CD8-positive, alpha-beta T cell (primary cell): ENCODE measurements at places on chromosomes 6 and 20. TPM values are rescaled to one million over a fixed set of nuclear protein-coding genes. Genes with fewer than 3 reads are reported as not detected.

GRCh38 chr20:45833030-45833882, at the start of gene SNX21:
SNX21 (plus strand) TSS chr20:45833799; CDS start chr20:45833920, 121 bp downstream.
- no peak for DNase-seq

CDK19 gene
- total RNA-seq: 5.0 TPM

HLA-DOA gene
- 18.5 TPM for total RNA-seq

SLC39A7 gene
- total RNA-seq: 11.0 TPM
